WERI-Rb-1 (cell line): ENCODE measurements at places on chromosomes 12 and 14.

- DNase-seq, result no peak
Measured at GRCh38 chr14:90842726-90843125, 26.5 kb upstream of the TTC7B start.

DNA sequence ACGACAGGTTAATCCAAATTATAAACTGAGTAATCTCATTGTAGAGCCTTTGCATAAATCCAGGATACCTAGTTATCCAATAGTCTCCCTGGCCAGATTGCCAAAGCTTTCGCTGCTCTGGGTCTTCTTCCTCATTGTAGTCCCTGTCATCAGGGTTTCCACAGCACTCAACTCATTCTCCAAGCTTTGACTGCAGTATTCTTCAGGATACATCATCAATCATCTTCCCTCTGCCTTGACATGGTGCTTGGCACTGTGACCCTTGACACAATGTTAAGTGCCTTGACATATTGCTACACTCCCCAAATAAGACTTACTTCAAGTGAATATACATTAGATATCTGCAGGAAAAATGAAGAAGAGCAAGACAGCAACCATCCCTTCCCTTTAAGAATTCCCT, 60.1 kb upstream of the RESF1 start:
- DNase-seq, result no peak

GRCh38 chr14:36056845-36057244, 119.7 kb downstream of the PTCSC3 start:
- DNase-seq, result no peak

DNA sequence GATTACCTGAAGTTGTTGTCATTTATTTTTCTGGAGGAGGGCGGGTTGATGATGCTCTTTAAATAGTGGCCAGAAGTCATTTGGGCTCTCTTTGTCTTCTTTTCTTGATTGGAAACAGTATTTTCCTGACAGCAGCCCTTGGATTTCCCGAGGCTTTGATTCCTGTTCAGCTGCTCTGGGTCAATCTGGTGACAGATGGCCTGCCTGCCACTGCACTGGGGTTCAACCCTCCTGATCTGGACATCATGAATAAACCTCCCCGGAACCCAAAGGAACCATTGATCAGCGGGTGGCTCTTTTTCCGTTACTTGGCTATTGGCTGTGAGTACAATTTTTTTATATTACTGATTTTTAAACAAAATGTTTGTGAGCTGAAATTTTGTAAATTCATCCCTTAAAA, 60.4 kb downstream of the ANAPC7 start:
- peak; percentile 79 for DNase-seq

GRCh38 chr14:56964895-56965294, 154.6 kb upstream of the OTX2 start:
- DNase-seq, result peak; percentile 25

GRCh38 chr12:78324234-78324633, 493.5 kb downstream of the NAV3 start:
- DNase-seq, result no peak

GRCh38 chr12:93186131-93186530, 191.6 kb upstream of the NUDT4 start:
- no peak for DNase-seq
